RWPE1 (cell line): ENCODE measurements at places on chromosomes 3 and 15.

DNA sequence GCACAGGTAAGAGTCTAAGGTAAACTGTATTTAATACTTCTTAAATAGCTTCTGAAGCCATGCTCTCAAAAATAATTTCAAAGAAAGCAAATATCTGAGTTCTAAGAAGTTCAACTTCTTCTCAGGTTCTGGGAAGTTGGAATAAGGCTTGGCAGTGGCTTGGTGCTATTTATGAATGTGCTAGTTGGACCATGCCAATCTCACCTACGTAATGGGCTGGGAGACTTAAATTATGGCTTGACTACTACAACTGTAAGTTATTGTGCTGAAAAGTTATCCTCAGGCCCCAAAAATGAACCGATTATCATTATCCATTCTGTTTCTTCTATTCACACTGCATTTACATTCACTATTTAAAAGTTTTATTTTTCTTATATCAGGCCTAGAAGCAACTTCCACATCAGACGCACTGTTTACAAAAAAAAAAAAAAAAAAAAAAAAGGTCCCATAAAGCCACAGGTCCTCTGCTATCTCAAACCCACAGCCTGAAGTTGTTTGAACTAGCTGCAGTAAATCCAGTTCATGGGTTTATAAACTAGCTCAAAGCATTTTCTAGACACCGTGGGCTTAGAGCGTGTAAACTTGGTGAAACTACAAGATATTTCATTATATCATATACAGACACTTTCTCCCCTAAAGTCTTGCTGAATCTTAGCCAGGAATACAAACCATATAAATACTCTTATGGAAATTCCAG lies 3.4 kb downstream of the LRIG1 start:
- no peak for DNase-seq

- no peak for DNase-seq
Measured at GRCh38 chr15:29058903-29059539, 173.2 kb downstream of the APBA2 start.

DNA sequence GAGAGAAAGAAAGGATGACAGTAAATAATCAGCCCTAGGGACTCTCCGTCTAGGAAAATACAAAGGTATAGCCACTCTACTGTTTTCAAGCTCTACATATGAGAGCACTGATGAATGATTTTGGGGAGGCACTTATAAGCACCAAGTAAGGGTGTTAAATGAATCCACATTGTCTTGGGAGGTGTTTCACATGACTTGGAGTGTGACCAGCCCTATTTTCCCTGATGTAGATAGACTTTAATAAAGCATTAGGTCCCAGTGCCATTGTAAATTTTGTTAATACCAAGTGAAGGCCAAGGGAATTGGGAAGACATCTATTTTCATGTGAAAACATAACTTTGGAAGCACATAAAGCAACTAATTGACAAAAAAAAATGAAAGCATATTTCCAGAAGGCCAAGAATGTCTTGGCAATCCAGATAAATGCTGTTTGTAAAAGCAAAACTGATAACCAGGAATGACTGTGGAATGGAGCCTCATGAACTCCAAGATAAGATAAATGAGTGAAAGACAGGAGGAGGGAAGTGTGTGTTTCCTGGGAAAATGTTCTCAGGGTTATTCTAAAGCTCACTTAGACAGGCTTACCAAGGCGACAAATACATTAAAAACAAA lies 96.0 kb upstream of the MYZAP start:
- no peak for DNase-seq

GRCh38 chr15:65862682-65863081 lies 6.6 kb upstream of the RAB11A start:
- no peak for DNase-seq

DNA sequence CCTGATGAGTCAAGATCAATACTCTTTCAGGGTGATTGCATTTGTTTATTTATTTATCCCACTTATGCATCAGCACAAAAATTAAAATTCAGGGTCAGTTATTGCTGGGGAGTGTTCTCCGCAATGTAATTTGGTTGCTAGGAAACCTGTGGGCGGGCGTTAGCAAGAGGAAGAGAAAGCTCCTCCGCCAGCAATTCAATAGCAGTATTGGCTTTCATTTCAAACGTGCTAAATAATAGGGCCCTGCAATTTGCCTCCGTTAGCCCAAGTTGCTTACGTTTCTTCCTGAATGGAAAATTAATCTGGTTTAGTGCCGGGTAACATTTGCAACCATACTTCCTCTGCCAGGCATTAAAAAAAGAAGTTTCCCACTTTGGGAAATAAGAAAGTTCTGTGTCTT lies 35.5 kb upstream of the PLCL2 start:
- DNase-seq, result no peak

DNA sequence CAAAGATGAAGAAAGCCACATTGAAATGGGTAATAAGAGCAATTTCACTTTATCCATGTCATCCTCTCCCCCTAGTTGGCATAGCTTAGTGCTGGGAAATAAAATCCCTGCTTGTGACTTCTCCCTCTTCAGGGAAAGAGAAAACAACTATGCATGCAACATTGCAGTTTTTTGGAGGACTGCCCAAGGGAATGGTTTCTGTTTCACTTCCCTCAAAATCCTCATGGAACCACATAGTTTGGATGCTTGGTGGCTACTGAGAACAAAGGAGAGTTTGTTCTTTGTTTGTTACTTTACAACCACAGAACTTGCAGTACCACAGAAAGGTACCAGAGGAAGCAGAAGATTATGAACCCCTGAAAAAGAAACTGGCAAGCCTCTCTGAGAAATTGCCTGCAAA lies 384.6 kb upstream of the RORA start:
- DNase-seq, result no peak

DNA sequence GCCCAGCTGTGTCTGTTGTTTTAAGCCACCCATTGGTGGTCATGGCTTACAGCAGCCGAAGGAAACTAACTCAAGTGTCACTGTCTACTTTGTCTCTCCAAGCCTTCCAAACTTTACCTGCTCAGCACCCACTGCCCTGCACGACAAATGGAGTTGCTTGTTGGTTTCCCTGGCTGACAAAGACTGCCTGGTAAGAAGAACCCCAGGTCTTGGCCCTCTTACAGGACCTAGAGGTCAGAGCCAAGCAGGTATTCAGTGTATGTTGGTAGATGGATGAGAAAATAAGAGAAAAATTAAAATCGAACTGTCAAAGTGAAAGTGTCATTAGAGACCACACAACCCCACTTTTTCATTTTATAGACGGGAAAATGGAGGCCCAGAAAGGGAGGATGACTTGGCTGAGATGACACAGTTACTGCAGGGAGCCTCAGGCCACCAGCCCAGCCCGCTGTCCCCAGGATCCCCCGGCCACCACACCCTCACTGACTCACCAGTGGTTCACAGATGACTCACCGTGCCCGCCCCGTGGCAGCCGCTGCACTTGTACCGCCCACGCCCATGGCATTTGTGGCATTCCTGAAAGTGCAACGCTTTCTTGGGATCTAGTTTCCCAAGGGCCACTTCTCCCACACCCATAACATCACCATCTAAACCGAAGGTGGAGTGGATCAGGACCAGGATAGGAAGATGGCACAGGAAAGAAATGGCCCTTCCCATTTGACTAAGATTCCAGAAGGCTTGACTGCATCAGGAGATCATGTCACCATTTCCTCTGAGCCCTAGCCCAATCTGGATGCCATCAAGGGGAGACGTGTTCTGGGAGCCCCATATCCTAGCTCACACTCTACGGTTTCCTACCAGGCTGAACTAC lies 15.2 kb downstream of the SSUH2 start:
- peak; percentile 86 for DNase-seq

DNA sequence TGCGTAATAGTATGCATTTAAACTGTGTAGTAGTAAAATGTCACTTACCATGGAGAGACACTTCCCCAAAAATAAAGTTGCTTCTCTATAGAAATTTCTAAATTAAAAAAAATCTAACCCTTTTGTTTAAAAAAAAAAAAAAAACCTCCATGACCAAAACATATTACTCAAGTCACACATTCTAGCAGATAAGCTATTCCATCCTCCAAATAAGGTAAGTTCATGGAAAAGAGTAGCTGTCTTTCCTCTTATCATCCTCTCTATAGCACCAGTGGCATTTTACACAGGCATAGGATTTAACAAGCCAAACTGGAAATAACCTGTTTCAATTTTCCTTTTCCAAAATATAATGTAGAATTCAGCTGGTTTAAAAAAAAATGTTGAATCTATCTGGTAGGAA lies 57.4 kb downstream of the LRRFIP2 start:
- DNase-seq, result no peak

- no peak for DNase-seq
Measured at GRCh38 chr15:66879531-66880368, 177.7 kb downstream of the SMAD6 start.

DNA sequence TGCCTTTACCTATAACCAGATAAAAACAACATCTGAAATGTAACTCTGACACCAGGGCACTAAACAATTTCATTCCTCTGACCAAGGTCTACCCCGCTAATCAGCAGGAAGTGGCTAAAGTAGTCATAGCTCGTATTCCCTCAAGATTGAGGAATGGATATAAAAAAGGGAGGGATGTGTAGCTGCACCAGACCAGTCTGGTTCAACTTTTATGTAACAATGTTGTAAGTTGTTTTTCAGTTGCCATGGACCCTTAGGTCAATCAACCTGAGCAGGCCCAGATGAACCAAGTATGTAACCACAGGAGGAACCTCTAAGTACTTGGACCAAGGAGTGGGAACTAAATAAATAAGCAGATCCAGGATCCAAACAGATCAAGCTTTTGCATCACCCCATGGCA lies 28.4 kb upstream of the IFT57 start:
- no peak for DNase-seq

DNA sequence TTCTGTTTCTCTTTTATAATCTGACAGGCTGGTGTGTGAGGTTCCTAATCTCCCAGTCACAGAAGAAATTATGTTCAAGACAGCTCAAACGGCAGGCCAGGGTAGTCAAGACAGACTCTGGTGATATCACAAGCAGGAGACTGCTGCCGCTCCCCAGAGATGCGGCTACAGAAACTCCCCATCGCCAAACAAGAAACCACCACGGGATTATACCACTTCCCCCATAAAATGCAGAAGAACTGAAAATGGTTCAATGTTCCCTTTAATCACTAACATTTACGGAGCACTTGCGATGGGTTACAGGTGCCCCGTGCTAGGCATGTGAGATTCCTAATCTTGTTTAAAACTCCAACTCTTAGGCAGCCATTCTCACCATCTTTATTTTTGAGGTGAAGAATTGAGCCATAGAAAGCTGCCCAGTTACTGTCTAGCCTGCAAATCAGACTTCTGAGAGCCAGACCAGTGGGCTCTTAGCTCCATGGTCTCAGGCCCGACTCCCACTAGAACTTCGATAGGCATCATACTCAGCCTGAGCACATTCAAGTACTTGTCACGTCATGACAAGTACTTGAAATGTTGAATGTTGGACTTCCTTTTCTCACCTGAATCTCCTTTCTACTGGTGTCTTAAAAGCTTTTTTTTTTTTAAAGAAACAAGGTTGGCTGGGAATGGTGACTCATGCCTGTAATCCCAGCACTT lies 58.4 kb downstream of the TBC1D2B start:
- DNase-seq, result no peak
